ENCODE measurements at places on chromosomes 12 and 14.

GRCh38 chr12:3110578-3110977 is 33.4 kb downstream of the TSPAN9 start:
- DNase-seq = no peak

DNA sequence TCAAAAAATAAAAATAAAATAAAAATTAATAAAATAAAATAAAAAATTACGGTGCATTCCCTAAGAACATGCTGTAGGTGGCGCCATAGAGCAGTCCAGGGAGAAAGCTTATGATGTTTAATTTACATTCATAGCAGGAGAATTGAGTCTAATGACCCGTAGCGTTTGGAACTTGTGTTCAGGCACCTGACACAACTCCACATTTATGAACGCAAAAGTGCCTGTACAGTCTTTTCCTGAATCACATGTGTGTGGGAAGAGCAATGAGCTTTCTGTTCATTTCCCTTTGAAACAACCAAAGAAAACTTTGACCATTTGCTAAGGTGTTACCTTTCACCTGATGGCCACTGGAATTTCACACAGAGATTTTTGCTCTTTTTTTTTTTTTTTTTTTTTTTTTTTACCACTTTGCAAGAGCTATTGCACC is 60.6 kb upstream of the KCNA1 start:
- peak; percentile 17 for DNase-seq

- peak; percentile 77 for DNase-seq
Observed at GRCh38 chr12:30794591-30795409, 40.0 kb upstream of the CAPRIN2 start.

- DNase-seq = no peak
Observed at GRCh38 chr12:67797185-67797741, 148.7 kb downstream of the DYRK2 start.

- DNase-seq = peak; percentile 56
Observed at GRCh38 chr14:89214221-89214965, 202.6 kb downstream of the FOXN3 start.

DNA sequence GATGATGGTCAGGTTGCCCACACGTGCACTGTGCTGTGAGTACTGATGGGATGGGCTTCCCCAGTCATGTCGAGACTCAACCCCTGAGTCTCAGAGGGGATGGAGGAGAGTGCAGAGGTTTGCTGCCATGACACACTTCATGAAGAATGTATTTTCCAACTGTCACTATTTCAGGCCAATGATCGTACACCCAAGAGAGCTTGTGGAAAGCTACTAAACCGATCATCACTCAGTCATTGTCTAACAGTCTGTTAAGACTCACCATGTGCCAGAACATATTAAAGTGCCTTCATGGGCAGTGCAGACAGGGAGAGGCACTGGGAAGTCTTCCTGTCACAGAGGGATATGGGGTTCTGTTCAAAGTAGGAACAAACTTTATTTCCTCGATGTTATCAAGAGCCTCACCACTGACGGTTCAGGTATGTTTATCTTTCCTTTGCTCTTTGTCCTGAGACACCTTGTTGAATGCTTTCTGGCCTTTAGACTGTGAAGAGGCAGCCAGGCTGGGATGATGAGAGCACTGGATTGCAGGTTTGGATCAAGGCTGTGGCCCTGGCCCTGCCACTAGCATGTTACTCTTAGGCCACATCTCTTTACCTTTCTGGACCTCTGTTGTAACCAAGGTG is 41.6 kb upstream of the NTF3 start:
- no peak for DNase-seq

DNA sequence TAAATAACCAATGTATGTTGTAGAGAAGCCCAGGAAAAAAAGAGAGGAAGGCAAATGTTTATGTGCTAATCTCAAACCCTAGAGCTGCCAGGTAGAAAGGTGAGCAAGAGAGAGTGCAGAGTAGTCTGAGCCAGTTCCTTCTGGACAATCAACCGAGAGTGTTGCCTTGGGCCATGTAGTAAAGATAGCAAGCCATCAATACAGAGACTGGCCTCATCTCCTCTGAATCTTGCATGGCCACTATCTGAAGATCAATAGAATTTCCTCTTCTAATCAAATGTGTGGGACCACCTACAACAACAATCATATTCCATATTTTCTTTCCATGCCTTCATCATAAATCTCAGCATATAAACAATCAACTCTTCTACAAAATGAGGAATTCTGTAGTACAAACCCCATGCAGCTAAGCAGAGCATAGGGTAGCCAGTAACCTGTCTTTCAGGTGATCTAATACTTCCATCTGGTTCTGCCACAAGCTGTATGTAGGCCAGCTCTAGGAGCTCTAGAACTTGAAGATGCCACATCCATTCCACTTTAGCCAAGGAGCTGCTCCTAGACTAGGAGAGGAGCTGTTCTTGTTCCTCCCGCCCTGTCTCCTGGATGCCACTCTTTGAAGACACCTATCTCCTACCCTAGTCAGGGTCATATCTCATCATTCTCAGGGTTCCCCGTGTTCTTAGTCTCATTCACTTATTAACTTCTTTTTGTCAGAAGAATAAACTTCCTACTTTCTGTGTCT is 75.8 kb upstream of the SLC38A4 start:
- no peak for DNase-seq

DNA sequence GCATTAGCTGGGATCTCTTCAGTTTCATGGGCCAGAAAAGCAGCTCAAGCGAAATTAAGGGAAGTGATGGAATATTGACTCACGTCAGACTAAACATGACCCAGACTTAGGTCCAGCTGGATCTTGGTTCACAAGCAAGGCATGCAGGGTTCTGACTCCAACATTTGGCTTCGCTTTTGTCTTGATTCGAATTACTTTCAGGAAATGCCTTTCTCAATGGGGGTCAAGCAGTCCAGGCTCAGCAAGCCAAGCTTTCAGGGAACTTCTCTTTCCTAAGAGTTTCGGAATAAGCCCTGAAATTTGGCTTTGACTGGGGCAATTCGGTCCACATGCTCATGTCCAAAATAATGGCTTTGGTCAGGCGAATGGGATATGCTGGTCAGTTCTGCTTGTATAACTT is 678.7 kb upstream of the TMEM132C start:
- DNase-seq = no peak

- peak; percentile 61 for DNase-seq
Observed at GRCh38 chr12:29350080-29350479, 30.9 kb downstream of the ERGIC2 start.

DNA sequence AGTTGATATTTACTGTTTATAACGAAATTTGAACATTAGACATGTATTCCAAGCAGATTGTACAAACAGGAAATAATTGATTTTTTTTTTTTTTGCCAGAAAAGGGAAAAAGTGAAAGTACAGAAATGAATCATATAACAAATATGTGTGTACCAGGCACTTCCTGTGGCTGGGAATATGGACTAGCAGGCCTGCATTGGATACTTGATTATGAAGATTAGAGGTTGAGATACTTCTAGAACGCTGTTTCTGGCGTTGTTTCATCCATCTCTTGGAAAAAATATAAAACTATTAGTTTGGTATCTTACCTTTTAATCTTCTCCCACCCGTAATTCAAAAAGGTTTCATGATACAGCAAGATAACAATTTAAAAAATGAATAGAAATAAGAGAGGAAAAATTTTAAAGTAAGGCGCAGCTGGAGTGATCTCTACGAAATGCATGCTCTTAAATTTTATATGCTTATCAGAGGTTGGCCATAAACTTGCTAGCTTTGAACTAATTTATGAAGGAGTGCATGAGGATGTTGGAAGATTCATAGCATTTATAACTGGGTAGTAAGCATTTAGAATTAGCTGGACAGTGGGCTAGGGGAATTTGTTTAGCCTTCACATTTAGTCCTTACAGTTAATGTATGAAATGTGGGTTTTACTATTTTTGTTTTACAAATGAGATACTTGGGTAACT is 90.8 kb downstream of the AEBP2 start:
- no peak for DNase-seq
